Esophagus squamous epithelium (tissue), 5 donors: ENCODE measurements at places on chromosomes 1 and 21. TPM values are rescaled to one million over a fixed set of nuclear protein-coding genes. Genes with fewer than 3 reads are reported as not detected.
A peak's percentile ranks its signal among the peaks of the same experiment; 100 is the strongest.

OR10J1 gene
- total RNA-seq, result not detected

FMN2 gene
- not detected for total RNA-seq

SLC1A7 gene
- total RNA-seq, result not detected

PTGFRN gene
- 40.6 TPM for total RNA-seq

ARHGEF16 gene
- total RNA-seq, result 20.9 TPM

PROK1 gene
- 0.35 TPM for total RNA-seq

SLC44A3 gene
- 8.4 TPM for total RNA-seq

LHX8 gene
- not detected for total RNA-seq

WDR4 gene
- 4.1 TPM for total RNA-seq

CD101 gene
- total RNA-seq, result 0.42 TPM

GRCh38 chr1:22711071-22711470, 432 bp downstream of the EPHB2 start:
- H3K4me1 ChIP-seq, result peaks cover 17% of the 10 kb centered on the region
- DNase-seq, result no peak
- H3K36me3 ChIP-seq, result no peaks in the 10 kb centered on the region
- peaks cover 4% of the 10 kb centered on the region for H3K27me3 ChIP-seq

DNA sequence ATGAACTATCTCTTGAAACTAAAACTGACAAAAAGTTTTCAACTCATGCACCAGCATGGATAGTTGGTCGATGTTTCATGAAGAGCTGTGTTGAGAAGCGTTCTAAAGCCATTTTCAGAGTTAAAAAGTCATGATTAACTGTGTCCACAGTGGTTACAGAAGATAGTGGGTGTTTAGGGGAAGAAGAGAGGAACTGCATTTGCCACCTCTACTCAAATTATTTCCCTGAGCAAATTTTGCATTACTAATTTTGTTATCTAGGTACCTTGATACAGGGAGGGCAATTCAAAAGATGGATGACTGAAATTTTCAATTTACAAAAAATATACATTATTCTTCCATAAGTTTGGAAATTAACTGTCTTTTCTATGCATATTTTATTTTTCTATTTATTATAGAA, 15.5 kb downstream of the SAMSN1 start:
- no peak overlapping the region for H3K27ac ChIP-seq
- no peak for DNase-seq
- H3K27me3 ChIP-seq, result no peaks in the 10 kb centered on the region
- H3K4me3 ChIP-seq, result no peak overlapping the region

DNA sequence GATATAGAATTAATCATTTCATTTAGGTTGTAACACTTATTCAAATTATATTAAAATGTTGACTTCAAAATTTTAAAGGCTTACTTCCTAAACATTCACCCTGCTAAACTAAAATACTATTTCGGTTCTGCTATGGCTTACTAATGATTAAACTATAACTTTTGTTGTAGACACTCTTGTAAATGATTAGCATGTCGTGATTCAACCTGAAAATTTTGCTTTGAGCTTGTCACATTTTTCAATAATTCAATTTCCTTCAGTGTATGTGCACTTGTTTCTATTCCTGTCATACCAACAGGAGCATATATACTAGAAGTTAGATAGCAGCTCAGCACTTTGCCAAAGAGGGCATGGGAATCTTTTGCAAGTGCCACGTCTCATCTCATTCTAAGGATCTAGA, 1018.8 kb downstream of the AMY1C start:
- no peaks in the 10 kb centered on the region for H3K27me3 ChIP-seq
- no peaks in the 10 kb centered on the region for H3K4me1 ChIP-seq
- no peaks in the 10 kb centered on the region for H3K36me3 ChIP-seq
- no peak overlapping the region for H3K27ac ChIP-seq

- H3K4me3 ChIP-seq, result no peak overlapping the region
- H3K36me3 ChIP-seq, result no peaks in the 10 kb centered on the region
- no peak overlapping the region for H3K27ac ChIP-seq
- no peaks in the 10 kb centered on the region for H3K27me3 ChIP-seq
- H3K4me1 ChIP-seq, result no peaks in the 10 kb centered on the region
Observed at GRCh38 chr21:8998946-8999681, 1522.3 kb upstream of the TPTE start.

GRCh38 chr1:201731142-201731541, 97.8 kb upstream of the IPO9 start:
- H3K27me3 ChIP-seq, result no peaks in the 10 kb centered on the region
- no peak overlapping the region for H3K4me3 ChIP-seq
- DNase-seq, result no peak
- H3K4me1 ChIP-seq, result peaks cover 6% of the 10 kb centered on the region

GRCh38 chr1:165876121-165876520, 48.7 kb downstream of the UCK2 start:
- no peaks in the 10 kb centered on the region for H3K27me3 ChIP-seq
- H3K27ac ChIP-seq, result no peak overlapping the region
- H3K4me1 ChIP-seq, result peaks cover 22% of the 10 kb centered on the region
- H3K36me3 ChIP-seq, result no peaks in the 10 kb centered on the region

GRCh38 chr1:185338719-185339622, 21.9 kb upstream of the IVNS1ABP start:
- no peak for DNase-seq
- H3K4me1 ChIP-seq, result no peaks in the 10 kb centered on the region
- H3K27ac ChIP-seq, result peak overlapping the region; percentile 63
- no peaks in the 10 kb centered on the region for H3K27me3 ChIP-seq
- H3K4me3 ChIP-seq, result no peak overlapping the region
- no peaks in the 10 kb centered on the region for H3K36me3 ChIP-seq

- no peaks in the 10 kb centered on the region for H3K27me3 ChIP-seq
- no peak overlapping the region for H3K4me3 ChIP-seq
- no peaks in the 10 kb centered on the region for H3K36me3 ChIP-seq
- H3K4me1 ChIP-seq, result peaks cover 71% of the 10 kb centered on the region
Observed at GRCh38 chr1:2528016-2528415, 1.6 kb upstream of the PANK4 start.

DNA sequence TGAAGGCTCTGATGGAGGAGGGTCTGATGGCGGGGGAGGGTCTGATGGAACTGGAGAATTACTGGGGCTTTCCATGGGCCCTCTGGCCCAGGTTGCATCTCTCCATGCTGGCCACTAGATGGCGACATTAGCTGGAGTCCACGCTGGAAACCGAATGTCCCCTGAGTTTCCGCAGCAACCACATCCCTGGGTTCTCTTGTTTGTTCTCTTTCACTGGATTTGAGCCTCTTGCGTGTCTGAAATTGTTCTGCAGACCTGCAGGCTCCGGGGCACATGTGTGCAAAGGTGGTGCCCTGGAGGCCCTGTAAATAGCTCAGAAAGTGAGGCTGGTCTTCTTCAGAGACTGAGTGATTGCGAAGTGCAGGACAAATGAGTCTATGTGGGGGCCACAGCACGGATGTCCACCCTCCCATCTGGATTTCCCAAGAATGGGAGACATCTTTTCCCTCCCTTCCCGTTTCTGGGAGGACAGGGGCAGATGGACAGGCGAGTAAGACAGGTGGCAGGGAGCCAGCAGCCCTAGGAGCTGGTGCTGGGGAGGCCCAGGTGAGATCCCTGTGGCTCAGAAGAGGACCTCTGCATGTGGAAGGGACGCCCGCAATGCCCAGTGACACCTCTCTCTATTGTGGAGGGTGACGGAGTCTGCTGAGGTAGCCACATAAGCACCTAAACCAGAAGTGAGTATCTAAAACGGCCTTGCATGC, 73.2 kb upstream of the ABCG1 start:
- H3K27me3 ChIP-seq, result no peaks in the 10 kb centered on the region
- H3K36me3 ChIP-seq, result no peaks in the 10 kb centered on the region
- H3K4me1 ChIP-seq, result peaks cover 3% of the 10 kb centered on the region
- DNase-seq, result no peak
- no peak overlapping the region for H3K4me3 ChIP-seq
- no peak overlapping the region for H3K27ac ChIP-seq

GRCh38 chr1:85818371-85818770, 110.1 kb upstream of the ZNHIT6 start:
- no peak overlapping the region for H3K27ac ChIP-seq
- H3K36me3 ChIP-seq, result no peaks in the 10 kb centered on the region
- H3K27me3 ChIP-seq, result no peaks in the 10 kb centered on the region

GRCh38 chr1:204920967-204921366, 50.3 kb downstream of the NFASC start:
- DNase-seq, result no peak
- H3K27ac ChIP-seq, result no peak overlapping the region
- no peaks in the 10 kb centered on the region for H3K36me3 ChIP-seq
- H3K4me1 ChIP-seq, result no peaks in the 10 kb centered on the region

DNA sequence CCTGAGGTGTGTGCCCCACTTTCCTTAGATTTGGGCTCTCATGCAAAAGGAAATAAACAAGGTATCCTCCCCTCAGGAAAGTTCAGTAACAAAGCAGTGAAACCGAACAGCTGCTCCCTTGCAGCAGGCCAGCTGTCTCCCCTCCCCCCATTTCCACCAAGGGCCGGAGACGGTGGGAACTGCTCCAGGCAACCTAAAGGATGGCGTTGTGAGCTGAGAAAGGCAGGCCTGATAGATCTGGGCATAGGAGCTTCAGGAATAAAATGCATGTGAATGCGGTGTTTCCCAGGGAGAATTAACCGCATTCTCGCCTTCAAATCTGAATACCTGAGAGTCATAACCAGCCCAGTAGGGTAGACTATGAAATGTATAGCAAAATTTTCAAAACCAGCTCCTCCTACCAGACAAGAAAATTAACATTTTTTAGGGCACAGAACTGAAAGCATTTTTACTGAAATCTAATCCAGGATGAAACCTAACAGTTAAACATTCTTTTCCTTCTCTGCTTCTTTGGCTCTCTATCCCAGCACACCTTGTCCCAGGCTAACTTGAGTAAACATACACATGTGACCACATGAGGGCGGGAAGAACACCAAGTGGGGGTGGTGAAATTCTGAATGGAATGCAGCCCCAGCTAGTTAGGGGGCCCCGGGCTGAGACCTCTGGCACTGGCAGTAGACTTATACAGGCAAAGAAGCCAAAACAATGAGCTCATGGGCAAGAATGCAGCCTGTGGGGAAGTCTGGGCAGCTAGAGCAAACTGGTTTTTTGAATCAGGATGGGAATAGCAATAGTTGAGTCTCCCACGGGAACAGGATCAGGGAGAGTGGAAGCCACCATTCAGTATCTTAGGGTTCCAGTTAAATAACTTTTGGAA, 11.5 kb downstream of the MCL1 start:
- H3K4me1 ChIP-seq, result peaks cover 91% of the 10 kb centered on the region
- DNase-seq, result no peak
- H3K4me3 ChIP-seq, result peak overlapping the region; percentile 4
- peak overlapping the region; percentile 98 for H3K27ac ChIP-seq
- H3K36me3 ChIP-seq, result peaks cover 23% of the 10 kb centered on the region
- H3K27me3 ChIP-seq, result no peaks in the 10 kb centered on the region

DNA sequence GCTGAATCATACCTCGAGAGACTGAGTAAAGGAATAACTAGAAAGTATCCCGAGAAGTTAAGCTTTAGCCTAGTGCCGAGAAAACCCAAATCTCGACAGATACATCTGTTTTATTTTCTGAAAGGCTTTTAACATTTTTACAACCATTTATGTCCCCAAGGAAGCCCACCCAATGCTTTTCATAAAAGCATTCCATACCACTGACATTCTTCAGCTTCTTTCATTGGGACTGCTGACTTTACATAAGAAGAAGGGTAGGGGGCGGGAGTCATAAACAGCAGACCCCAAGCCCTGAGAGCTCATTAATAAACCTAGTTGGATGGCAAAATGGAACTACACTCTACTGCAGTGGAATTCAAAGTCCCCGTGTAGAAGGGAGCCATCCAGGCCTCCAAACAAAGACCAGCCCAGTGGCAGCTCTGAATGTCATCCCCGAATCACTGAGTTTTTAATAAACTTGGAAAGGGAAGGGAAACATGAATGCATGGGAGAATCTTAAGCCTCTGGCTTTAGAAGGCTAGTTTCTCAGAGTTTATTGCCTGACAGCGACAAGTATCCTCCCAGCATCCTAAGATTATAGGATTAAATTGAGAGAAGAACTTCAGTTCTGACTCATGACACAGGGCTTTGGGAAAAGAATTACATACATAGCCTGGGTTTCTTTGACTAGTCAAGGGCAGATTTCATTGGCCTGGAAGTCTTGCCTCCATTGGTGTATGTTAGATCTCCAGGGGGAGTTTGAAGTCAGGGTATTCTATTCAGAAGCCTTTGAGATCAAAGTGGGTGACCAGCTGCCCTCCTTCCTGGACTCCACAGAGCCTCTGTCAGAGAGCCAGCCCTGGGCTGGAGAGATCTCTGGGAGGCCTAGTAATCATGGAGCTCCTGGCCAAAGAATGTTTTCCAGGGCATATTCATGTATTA, 3.7 kb downstream of the ATF3 start:
- no peaks in the 10 kb centered on the region for H3K27me3 ChIP-seq
- peaks cover 50% of the 10 kb centered on the region for H3K4me1 ChIP-seq
- no peaks in the 10 kb centered on the region for H3K36me3 ChIP-seq
- H3K4me3 ChIP-seq, result no peak overlapping the region

DNA sequence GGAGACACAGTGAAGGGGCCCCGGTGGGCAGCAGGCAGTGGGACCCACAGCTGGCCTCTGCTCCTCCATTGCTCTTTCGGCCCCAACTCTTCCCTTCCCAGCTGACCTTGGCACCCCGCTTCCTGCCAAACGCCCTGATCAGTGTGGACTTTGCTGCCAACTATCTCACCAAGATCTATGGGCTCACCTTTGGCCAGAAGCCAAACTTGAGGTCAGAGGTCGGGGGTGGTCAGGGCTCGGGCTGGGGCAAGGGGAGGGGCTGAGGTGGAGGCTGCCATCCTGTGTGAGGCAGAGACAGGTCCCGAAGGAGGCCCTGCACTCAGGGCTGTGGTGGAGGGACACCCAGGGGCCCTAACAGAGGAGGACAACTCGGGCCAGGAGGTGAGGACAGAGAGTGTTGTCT, 13.7 kb downstream of the PODN start:
- H3K4me3 ChIP-seq, result no peak overlapping the region
- no peaks in the 10 kb centered on the region for H3K27me3 ChIP-seq
- no peaks in the 10 kb centered on the region for H3K4me1 ChIP-seq
- H3K27ac ChIP-seq, result no peak overlapping the region
- peaks cover 23% of the 10 kb centered on the region for H3K36me3 ChIP-seq
- DNase-seq, result no peak

DNA sequence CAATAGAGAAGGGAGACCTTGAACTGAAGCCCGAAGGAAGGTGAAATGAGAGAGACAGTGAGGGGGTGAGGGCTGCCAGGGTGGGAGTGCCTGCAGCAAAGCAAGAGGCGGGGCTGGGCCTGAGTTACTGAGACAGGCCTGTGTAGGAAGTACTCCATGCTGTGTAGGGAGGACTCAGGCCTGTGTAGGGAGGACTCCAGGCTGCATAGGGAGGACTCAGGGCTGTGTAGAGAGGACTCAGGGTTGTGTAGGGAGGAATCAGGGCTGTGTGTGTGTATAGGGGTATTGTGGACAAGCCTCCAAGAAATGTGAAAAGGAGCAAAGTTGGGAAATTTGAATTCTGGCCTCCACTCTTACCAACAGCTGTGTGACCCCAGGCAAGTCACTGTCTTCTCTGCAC, 133.8 kb upstream of the CACNA1E start:
- no peaks in the 10 kb centered on the region for H3K36me3 ChIP-seq
- no peak overlapping the region for H3K4me3 ChIP-seq
- H3K27ac ChIP-seq, result no peak overlapping the region
- no peak for DNase-seq
- no peaks in the 10 kb centered on the region for H3K4me1 ChIP-seq
- no peaks in the 10 kb centered on the region for H3K27me3 ChIP-seq

DNA sequence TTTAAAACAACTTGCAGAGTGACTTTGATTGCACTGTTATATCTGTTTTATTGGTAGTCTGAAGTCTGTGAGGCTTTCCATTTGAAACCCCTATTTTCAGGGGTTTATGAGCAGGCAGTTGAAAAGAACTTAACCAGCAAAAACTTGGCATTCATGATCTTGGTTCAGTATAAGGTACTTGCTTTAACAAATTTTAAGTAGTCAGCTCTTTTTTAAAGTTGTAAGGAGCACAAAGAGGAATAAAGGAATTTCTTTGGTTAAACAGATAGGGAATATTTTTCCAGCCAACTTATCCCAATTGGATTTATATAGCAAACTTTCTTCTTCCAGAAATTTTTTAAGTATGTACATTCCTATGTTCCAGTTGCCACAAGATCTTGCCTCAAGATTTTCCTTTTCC, 138.2 kb downstream of the RASAL2 start:
- DNase-seq, result no peak
- H3K27me3 ChIP-seq, result no peaks in the 10 kb centered on the region
- no peaks in the 10 kb centered on the region for H3K4me1 ChIP-seq
